ENCODE measurements at places on chromosomes 1 and 21.
A peak's percentile ranks its signal among the peaks of the same experiment; 100 is the strongest.

GRCh38 chr1:51488372-51489050, 30.6 kb downstream of the EPS15 start:
- no peak for DNase-seq

DNA sequence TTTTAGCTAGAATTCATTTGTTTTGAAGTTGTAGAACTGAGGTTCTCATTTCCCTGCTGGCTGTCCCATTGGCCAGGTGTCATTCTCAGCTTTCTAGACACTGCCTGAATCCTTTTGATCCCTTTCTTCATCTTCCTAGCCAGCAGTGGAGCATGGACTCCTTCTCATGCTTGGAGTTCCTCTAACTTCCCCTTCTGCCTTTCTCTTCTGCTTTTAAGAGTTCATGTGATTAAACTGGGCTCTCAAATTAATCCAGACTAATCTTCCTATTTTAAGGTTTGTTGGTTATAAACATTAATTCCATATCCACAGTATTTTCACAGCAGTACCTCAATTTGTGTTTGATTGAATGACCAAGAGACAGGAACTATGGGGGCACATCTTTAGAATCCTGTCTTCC, 52.3 kb downstream of the ADAMTS5 start:
- DNase-seq, result no peak

- no peak for DNase-seq
Measured at GRCh38 chr1:62103846-62104245, 90.8 kb upstream of the L1TD1 start.

GRCh38 chr21:34834852-34835501, 166.2 kb downstream of the CLIC6 start:
- DNase-seq, result no peak

GRCh38 chr1:27179379-27179778, 24.5 kb upstream of the SLC9A1 start:
- DNase-seq, result no peak

DNA sequence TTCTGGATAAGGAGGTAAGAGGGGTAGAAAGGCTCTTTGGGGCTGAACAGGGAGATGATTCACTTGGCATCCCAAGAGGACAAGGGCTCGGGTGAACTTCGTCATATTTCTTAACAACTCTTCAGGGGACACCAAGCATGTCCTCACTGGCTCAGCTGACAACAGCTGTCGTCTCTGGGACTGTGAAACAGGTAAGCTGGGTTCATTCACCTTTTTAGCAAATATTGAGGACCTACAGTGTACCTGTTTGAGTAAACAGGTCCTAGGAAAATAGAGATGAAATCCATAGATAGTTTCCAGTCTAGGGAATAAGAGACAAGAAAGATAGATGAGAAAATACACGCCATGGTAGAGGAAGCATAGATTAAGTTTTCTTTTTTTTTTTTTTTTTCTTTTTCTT, 2.1 kb downstream of the EIF3I start:
- DNase-seq, result no peak

GRCh38 chr21:31195334-31196015, 148.6 kb downstream of the TIAM1 start:
- no peak for DNase-seq

GRCh38 chr1:173314656-173315055, 107.5 kb upstream of the TNFSF4 start:
- DNase-seq, result no peak

GRCh38 chr1:65001231-65001792, 35.0 kb upstream of the JAK1 start:
- no peak for DNase-seq

- no peak for DNase-seq
Measured at GRCh38 chr21:38817371-38818324, 11.9 kb downstream of the ETS2 start.

DNA sequence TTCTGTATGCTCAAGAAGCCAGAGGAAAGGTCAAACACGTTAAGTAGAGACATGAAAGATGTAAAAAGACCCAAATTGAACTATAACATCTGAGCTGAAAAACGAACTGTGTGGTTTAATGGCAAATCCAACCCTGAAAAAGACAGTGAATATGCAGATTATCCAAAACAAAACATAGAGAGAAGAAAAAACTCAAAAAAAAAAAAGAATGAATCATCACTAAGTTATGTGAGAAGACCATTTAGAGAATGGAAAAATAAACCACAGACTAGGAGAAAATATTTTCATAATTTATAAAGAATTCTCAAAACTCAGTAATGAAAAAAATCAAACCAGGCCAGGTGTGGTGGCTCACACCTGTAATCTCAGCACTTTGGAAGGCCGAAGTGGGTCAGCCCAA, 253.3 kb downstream of the PLPP3 start:
- DNase-seq, result peak; percentile 16

GRCh38 chr1:36150296-36151133, 1.2 kb upstream of the TRAPPC3 start:
- DNase-seq, result peak; percentile 92

DNA sequence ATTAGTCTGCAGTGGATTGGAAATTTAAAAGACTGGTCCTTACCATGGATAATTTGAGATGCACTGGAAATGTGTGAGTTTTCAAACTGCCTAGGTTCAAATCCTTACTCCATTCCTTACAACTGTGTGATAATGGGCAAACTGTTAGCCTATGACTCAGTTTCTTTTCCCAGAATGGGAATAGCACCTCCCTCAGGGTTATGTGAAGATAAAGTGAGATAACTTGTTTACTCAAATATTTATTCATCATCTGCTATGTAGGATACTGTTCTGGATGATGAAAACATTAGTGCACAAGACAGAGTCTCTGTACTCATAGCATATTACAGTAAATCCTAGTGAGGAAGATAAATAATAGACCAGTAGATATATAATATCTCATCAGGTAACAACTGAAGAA, 28.6 kb downstream of the LRIG2 start:
- DNase-seq, result no peak

- DNase-seq, result no peak
Measured at GRCh38 chr1:167082511-167083027, 7.6 kb downstream of the GPA33 start.

- DNase-seq, result no peak
Measured at GRCh38 chr1:25193229-25193628, 39.1 kb downstream of the SYF2 start.

GRCh38 chr1:246689409-246690008, 34.7 kb upstream of the SCCPDH start:
- peak; percentile 83 for DNase-seq

GRCh38 chr1:167105271-167106118, 11.6 kb downstream of the STYXL2 start:
- no peak for DNase-seq

DNA sequence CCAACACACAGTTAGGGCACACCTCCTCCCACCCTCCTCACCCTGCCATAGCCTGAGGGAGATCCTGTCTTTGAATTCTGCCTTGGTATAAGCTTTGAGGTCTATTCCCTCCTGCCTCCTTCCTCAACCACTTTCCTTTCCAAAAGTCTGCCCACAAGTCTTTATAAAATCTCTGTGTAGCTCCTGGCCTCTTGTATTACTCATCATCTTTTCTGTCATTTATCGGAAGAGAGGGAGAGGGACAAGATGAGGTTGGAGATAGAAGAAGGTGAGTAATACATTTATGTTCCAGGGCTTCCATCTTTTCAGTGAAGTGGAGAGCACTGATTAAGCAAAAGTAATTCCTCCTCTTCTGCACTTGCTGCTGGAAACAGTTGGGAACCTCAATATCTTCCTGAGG, 30.5 kb upstream of the EFCAB14 start:
- DNase-seq, result no peak

Measured in urothelium cell line (cell line).